ENCODE measurements at places on chromosomes 16 and 17.
A peak's percentile ranks its signal among the peaks of the same experiment; 100 is the strongest.

- peaks cover 78% of the 10 kb centered on the region for H3K27me3 ChIP-seq
- no peak overlapping the region for H3K4me3 ChIP-seq
- H3K27ac ChIP-seq = no peak overlapping the region
- no peak for DNase-seq
- H3K4me1 ChIP-seq = peaks cover 24% of the 10 kb centered on the region
Measured at GRCh38 chr17:48194097-48194550, 86.6 kb downstream of the SNX11 start.

GRCh38 chr16:31458073-31458843 lies 1.0 kb upstream of the ARMC5 start:
- H3K36me3 ChIP-seq = peaks cover 4% of the 10 kb centered on the region
- DNase-seq = no peak
- H3K27ac ChIP-seq = peak overlapping the region; percentile 81
- no peaks in the 10 kb centered on the region for H3K27me3 ChIP-seq
- peak overlapping the region; percentile 88 for H3K4me3 ChIP-seq

DNA sequence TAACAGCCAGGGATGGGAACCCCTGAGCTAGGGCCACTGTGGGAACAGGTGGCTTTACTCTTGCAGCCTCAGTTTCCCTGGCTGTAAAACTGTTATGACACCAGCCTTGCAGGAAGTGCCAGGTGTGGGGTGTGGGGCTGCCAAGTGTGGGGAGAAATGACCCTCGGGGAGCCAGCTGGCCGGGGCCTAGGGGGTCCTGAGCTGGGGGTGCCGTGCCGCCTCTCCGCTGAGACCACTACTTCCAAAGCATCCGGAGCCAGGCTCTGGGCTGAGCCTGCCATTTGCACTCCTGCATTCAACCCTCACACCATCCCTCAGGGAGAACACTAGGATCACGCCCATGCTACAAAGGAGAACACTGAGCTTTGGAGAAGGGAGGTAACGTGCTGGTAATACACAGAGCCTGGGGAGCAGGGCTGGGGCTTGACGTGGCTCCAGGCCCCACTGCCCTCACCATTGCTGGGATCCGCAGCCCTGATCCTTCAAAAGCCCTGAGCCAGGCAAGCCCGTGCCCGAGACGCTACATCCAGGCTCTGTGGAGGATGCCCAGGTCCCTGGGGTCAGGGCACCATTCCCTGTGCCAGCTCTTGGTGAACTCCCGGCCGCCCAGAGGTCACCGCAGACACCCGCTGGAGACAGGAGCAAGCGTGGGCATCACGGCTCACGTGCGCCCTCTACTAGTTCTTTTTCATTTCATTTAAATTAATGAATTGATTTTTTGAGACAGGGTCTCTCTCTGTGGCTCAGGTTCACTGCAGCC lies 28.8 kb upstream of the GINS2 start:
- no peak overlapping the region for H3K27ac ChIP-seq
- peak; percentile 87 for DNase-seq
- peak overlapping the region; percentile 41 for H3K4me3 ChIP-seq
- H3K27me3 ChIP-seq = peaks cover 13% of the 10 kb centered on the region
- H3K4me1 ChIP-seq = peaks cover 43% of the 10 kb centered on the region
- peaks cover 3% of the 10 kb centered on the region for H3K36me3 ChIP-seq

GRCh38 chr17:76452127-76452659 lies 759 bp downstream of the UBE2O start:
- peak overlapping the region; percentile 97 for H3K4me3 ChIP-seq
- H3K27me3 ChIP-seq = no peaks in the 10 kb centered on the region
- DNase-seq = peak; percentile 23
- H3K4me1 ChIP-seq = peaks cover 51% of the 10 kb centered on the region
- H3K36me3 ChIP-seq = no peaks in the 10 kb centered on the region
- peak overlapping the region; percentile 91 for H3K27ac ChIP-seq

DNA sequence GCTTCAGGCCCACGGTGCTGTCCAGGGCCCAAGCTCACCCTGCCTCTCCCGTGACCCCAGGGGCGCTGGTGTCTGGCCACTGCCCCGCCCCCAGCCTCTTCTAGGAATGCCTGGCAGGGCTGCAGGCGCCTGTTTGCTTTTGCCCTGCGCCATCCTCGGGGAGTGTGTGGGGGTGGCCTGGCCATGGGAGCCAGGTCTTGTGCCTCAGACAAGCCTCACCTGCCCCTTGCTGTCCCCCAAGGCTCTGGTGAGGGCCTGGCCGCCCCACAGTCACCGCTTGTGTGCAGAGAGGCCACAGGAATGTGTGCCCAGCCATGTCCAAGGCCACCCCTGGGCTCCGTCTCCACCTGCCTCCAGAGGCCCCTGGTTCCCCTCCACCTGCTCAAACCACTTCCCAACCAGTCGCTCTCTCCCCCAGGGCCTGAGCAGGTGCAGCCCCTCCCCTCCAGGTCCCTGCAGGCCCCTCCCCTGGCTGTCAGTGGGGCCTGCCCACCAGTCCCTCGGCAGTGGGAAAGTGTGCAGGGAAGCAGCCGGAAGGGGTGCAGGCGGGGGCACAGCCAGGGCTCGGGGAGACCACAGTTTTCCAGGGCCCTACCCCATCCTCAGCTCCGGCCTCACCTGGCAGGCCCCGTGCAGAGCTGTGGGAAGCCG lies 841 bp upstream of the IGFALS start:
- H3K27ac ChIP-seq = no peak overlapping the region
- no peaks in the 10 kb centered on the region for H3K27me3 ChIP-seq
- H3K4me3 ChIP-seq = no peak overlapping the region
- H3K36me3 ChIP-seq = peaks cover 11% of the 10 kb centered on the region
- H3K4me1 ChIP-seq = no peaks in the 10 kb centered on the region

DNA sequence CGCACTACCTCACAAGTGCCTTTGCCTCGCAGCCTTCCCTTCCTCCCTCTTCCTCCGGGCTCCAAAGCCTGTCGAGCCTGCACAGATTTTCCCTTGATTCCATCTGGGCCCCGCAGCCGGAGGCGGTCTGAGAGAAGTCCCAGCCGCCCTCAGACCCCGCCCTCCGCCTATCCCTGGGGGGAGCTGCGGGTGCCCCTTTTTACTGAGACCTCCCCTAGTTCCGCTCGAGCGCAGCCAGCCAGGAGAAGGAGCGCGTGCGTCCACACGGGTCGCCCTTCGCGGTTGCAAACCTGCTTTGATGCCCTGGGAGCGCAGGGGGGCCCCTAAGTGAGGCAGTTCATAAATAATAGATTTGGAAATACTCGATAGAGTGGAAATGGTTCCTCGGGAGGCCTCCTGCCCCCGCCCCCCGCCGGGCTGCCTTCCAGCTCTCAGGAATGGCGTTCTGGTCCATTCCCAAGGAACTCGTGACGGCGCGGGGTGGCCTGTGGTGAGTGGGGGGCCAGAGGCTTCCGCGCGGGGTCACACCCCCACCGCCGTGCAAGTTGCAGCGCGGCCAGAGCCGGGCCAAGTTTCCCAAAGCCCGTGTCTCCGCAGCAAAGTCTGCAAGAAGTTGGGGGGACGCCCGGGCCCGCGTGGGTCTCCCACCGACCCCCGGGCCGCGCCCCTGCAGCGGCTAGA lies 610 bp downstream of the C16orf74 start:
- peak; percentile 25 for DNase-seq
- H3K27me3 ChIP-seq = peaks cover 58% of the 10 kb centered on the region
- peaks cover 5% of the 10 kb centered on the region for H3K4me1 ChIP-seq
- no peak overlapping the region for H3K27ac ChIP-seq
- peak overlapping the region; percentile 89 for H3K4me3 ChIP-seq

DNA sequence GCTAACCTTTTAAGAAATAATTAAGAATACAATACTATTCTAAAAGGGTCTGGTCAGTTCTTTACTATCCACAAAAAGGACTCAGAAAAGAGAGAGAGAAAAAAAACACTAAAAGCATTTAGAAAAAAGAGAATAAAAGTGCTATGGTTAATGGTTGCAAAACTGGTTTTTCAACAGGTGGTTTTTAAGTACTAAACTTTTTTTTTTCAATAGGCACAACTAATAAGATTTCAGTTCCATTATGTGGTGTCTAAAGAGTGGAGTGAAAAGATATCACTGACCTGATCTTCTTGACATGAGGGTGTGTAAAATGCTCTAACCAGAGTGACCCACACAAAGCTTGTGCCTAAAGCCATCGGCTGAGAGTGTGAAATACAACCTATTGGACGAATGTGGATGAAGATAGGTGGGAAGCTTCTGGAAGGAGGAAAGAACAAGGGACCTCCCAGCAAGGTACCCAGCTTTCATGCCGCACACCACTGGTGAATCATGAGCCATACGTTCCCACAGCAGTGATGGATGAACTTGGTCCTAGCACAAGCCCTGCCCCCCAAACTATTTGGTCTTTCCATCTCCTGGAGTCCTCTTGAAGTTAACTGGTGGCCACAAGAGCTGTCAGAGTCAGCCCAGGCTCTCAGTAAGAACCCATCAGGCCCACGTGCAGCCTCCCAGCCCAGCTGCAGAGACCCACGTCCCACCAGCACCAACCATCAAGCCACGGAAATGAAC lies 103.0 kb downstream of the ZFHX3 start:
- no peak overlapping the region for H3K4me3 ChIP-seq
- no peak overlapping the region for H3K27ac ChIP-seq
- H3K36me3 ChIP-seq = peaks cover 29% of the 10 kb centered on the region
- no peaks in the 10 kb centered on the region for H3K27me3 ChIP-seq
- H3K4me1 ChIP-seq = peaks cover 65% of the 10 kb centered on the region
- no peak for DNase-seq

GRCh38 chr16:5075637-5076036 lies 4.0 kb downstream of the ALG1 start:
- no peak overlapping the region for H3K27ac ChIP-seq
- H3K36me3 ChIP-seq = peaks cover 5% of the 10 kb centered on the region
- H3K4me3 ChIP-seq = peak overlapping the region; percentile 42
- no peak for DNase-seq
- H3K4me1 ChIP-seq = peaks cover 13% of the 10 kb centered on the region

DNA sequence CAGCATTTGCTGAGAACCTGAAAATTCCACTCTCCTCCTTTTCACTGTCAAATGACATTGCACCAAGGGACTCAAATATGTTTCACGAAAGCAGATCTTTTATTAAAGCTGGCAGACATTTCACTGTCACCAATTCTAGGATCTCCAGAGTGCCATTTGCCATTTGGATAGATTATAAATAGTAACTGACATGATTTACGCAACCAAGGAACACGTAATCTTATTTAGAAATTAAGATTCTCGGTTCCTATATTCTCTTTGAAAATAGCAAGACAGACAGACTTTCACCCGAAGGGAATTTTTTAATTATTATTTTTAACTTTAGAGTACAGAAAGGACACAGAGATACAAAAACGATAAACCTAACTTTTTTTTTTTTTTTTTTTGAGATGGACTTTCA lies 49.6 kb downstream of the ANKFY1 start:
- peaks cover 6% of the 10 kb centered on the region for H3K4me1 ChIP-seq
- peaks cover 8% of the 10 kb centered on the region for H3K36me3 ChIP-seq
- H3K27me3 ChIP-seq = no peaks in the 10 kb centered on the region
- H3K4me3 ChIP-seq = no peak overlapping the region

DNA sequence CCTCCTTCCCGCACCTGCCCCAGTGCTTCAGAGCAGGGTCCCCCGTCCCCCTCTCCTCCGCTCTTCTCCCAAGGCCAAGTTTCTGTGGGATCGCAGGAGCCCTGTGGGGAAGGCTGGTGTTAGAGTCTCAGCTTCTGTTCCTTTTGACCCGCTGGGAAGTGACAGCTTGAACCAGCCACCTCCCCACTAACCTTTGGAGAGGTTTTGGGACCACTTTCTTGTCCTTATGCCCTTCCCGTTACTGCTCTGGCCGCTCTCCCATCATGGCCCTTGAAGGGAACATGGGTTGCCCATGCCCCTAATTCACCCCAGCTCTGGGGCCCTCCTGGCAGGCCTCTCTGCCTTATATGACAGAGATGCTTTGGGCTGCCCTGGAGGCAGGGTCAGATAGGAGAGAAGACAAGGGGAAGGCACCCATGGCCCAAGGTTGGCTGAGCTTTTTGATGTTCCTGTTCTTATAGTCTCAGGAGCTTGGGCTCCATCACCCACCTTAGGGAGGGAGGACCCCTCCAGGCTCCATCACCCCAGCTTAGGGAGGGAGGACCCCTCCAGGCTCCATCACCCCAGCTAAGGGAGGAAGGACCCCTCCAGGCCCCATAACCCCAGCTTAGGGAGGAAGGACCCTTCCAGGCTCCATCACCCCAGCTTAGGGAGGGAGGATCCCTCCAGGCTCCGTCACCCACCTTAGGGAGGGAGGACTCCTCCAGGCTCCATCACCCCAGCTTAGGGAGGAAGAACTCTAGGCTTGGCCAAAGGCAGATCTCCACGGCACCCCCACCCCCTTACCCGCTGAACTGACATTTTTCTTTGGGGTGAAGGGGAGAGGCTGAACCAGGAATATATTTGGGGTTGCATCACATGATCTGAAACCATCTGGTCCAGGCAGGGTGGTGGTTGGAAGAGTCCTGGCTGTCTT lies 45.0 kb downstream of the NT5M start:
- H3K36me3 ChIP-seq = no peaks in the 10 kb centered on the region
- H3K27ac ChIP-seq = no peak overlapping the region
- no peak for DNase-seq
- H3K4me3 ChIP-seq = no peak overlapping the region
- H3K27me3 ChIP-seq = no peaks in the 10 kb centered on the region

DNA sequence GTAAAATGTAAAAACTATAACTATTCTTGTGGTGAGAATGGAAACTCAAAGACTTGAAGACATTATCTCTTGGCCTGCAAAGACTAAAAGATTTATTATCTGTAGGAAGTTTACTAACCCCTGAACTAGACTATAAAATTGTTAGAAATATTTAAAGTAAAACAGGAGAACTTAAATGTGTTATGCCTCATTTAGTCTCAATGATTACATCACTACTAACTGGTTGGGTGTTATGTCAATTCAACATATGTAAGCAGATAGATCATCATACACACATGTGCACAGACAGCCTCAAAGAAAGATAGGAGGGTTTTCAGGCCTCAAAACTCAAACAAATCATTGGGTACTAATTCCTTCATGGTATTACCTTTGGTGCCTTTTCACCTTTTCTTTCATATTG lies 7.6 kb downstream of the STX8 start:
- no peaks in the 10 kb centered on the region for H3K4me1 ChIP-seq
- no peak overlapping the region for H3K27ac ChIP-seq
- DNase-seq = no peak

DNA sequence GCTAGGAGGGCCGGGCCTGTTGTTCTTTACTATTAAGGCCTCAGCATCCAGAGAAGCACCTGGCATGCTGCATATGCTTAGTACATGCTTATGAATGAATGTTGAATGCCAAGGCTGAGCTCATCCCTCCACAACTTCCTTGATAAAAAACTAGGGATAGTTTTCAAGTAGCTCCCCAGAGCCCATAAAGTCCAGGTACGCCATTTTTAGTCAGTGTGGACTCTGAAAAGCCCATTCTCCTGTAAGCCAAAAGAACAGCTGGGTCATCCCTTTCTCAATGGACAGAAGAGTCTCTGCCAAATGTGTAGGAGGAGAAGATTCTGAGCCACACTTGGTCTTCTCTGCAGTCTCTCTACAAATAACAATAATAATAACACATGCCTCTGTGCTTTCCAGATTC lies 8.9 kb upstream of the ITGB3 start:
- H3K4me3 ChIP-seq = no peak overlapping the region
- no peak for DNase-seq
- no peaks in the 10 kb centered on the region for H3K36me3 ChIP-seq
- no peaks in the 10 kb centered on the region for H3K4me1 ChIP-seq
- no peak overlapping the region for H3K27ac ChIP-seq

- DNase-seq = peak; percentile 83
- no peaks in the 10 kb centered on the region for H3K27me3 ChIP-seq
- H3K4me3 ChIP-seq = peak within 1 kb of the TSS; percentile 99
- H3K27ac ChIP-seq = peak within 1 kb of the TSS; percentile 99
- H3K36me3 ChIP-seq = peaks cover 9% of the 10 kb centered on the region
Measured at GRCh38 chr17:2336215-2336851, at the start of gene TSR1. Gene TSR1, minus strand, starts transcription at chr17:2336457. Its CDS starts 30 bp downstream, at chr17:2336427.

- H3K27me3 ChIP-seq = peaks cover 37% of the 10 kb centered on the region
- H3K36me3 ChIP-seq = no peaks in the 10 kb centered on the region
- peaks cover 9% of the 10 kb centered on the region for H3K4me1 ChIP-seq
- no peak for DNase-seq
- H3K4me3 ChIP-seq = no peak overlapping the region
- H3K27ac ChIP-seq = no peak overlapping the region
Measured at GRCh38 chr17:77285594-77286390, 145.0 kb downstream of the SEC14L1 start.

Measured in neural crest cell (in vitro differentiated cells).